ENCODE measurements at places on chromosomes 2 and 18.
A peak's percentile ranks its signal among the peaks of the same experiment; 100 is the strongest.

GRCh38 chr2:231604101-231604684, 11.5 kb downstream of the TEX44 start:
- DNase-seq, result peak; percentile 55

- DNase-seq, result no peak
These were observed 66.5 kb downstream of the RIT2 start for GRCh38 chr18:43049021-43049420.

DNA sequence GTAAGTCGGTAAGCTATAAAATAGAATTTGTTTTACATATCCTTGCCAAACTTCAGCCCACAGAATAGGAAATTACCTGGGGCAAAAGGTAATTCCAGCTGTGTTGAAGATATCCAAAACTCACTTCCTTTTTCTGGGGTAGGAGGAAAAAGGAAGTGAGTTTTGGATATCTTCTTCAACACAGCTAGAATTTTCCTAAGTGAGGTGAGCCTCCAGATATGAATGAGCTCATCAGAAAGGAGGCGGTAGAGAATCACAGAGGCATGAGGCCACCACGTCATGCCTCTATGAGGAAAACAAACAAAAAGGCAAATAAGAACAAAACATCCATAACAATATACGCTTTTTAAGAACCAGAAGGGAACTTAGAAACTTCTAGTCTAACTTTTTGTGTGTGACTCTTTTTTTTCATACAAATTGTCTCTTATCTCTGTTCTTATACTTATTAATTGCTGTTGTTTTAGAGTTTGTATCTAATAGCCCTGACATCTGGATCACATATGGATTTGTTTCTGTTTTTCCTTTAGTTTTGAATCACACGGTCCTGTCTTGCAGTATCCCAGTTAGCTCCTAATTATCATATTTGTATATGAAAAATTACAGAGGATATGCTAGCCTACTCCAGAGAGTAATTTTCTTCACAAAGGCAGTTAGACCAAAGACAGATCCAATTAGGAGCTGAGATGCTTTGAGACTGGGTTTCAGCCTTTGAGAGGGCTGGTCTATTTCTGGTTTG, 104.5 kb downstream of the RBM43 start:
- no peak for DNase-seq

DNA sequence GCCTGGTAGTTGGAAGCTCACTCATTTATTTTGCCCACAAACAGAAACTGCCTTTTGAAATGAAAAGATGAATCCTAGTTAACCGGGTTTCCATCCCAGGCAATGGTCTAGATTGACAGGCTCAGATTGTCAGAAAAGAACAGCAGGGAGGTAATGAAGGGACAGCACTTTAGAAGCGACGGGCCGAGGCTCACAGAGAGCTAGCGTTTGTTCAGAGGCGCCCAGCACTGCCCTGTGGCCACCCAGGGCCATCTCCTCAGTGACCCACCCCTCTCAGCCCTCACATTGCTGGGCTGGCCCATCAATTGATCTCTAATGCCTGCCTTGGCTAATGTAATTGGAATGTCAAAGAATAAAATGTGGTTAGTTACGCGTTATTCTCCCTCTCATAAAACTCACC, 304.8 kb downstream of the CDCA7 start:
- DNase-seq, result no peak

DNA sequence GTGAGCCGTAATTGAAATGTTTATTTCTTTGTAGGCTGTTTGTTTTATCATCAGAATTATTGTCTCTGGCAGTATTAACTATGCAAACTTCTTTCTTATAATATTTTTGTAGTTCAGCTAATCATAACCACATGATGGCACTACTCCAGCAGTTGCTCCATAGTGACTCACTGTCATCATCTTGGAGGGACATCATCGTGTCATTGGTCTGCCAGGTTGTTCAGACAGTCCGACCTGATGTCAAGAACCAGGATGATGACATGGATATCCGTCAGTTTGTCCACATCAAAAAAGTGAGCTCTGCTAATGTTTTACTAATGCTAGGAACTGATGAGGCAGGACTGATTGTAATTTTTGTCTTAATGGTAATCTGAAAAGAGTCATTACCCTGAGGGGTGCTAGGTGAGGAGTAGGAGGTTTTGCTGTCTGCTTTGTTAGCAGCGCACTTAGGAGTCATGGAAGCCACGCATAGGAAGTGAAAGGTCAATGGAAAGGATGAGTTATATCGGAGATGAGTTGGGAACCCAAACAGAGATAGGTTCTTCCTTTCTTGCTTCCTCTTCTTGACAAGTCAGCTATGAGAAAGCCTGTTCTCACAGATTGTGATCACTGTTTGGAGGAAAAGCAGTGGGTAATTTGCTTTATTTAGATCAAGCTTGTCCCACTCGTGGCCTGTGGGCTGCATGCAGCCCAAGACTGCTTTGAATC, 49.2 kb downstream of the PIKFYVE start:
- no peak for DNase-seq

DNA sequence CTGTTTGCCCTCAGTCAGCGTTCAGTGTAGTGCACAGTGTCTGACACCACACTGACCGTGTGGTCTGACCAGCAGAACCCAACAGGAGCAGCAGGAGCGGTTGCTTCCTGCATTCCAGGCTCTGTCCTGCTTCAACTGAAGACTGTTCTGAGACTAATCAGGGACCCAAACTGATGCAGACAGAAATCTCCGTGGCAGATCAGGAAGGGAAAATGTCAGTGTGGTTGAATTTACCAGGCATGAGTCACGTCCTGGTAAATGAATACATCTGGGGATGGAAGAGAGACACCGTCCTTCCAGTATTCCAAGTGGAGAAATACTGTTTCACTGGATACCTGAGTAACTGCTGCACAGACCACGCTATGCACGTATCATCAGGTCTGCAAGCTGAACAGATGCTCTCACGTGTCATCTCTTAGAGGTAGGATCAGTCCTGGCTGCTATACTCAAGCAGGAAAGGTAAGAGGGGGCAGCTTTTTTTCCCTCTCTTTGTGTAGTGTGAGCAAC, 223.6 kb upstream of the EPAS1 start:
- no peak for DNase-seq

Measured in DMS153 (cell line).